Foreskin fibroblast (primary cell): ENCODE measurements at places on chromosomes 6 and 20.
A peak's percentile ranks its signal among the peaks of the same experiment; 100 is the strongest.

DNA sequence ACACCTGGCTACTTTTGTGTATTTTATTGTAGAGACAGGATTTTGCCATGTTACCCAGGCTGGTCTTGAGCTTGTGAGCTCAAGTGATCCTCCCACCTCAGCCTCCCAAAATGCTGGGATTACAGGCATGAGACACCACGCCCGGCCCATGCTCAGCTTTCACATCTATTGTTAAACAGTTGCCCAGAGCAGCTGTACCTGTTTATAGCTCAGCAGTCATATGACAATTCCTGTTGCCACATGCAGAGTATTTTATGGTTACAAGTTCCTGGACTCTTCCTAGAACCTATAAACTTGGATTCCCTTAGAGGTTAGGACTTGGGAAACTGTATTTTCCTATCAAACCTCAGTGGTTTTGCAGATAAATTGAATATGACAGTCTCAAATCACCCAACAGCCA, 188.3 kb upstream of the KCNG1 start:
- no peak for DNase-seq

DNA sequence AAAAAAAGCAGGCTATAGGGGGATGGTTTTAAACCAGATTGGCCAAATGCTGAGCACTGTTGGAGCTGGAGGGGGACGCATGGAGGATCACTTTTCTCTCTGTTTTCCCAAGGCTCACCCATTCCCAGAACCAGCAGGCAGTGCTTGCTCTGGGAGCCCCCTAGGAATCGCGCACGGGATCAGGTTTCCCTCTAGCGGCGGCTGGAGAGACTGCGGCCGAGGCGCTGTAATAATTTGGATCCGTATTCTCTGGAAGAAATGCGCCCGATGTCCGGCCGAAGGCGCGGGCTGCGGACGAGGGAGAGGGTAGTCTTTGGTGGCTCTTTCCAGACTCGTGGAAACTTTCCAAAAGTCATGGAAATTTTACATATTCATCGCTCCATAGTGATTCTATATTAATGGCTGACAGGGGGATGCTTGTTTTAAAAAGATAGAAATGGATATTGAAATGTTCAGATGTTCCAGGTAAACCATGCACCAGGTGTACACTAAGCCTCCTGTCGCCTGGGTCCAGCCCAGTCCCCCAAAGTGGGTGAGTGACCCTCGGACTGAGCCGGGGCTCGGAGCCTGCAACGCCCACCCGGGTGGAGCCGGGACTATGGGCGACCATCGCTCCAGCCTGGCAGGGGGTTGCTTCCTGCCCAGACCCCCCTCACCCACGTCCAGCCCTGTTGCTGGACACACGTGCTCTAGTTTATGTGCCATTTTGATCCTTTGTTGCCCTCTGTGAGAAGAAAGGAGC, 78.7 kb upstream of the PHACTR3 start:
- DNase-seq = peak; percentile 12

DNA sequence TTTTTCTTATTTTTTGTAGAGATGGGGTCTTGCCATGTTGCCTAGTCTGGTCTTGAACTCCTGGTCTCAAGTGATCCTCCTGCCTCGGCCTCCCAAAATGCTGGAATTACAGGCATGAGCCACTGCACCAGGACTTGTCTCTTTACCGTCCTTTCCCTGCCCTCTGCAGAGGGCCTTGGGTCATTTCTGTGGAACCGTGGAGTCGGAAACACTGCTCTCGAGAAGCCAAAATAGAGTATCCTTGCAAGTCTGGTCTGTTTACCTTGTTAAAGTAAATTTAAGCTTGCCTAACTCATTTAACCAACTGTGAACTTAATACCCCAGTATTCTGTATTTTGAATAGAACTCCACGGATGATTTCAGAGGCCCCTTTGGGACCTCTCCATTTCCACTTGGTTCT, 51.4 kb downstream of the KDM1B start:
- DNase-seq = no peak

- no peak for DNase-seq
Measured at GRCh38 chr6:47096211-47096895, 54.2 kb upstream of the ADGRF1 start.

GRCh38 chr6:29524444-29525310, 34.9 kb downstream of the UBD start:
- DNase-seq = no peak
